ENCODE measurements at places on chromosomes 3 and 15. TPM values are rescaled to one million over a fixed set of nuclear protein-coding genes. Genes with fewer than 3 reads are reported as not detected.

DNA sequence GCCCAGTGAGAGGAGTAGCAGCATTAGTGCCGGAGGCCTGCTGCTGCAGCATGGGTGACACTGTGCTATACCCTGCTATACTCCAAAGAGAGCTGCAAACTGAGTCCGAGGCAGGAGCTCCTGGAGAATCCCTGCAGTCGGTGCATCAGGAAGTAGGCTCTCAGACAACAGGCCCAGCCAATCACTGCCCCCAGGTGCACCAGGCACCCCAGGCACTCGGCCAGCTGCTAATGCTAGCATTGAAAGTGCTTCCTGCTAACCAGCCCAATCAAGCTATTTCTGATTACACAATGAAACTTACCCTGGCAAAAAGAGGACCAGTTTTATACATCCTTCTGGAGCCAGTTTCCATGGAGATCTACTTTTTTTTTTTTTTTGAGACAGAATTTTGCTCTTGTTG is 45.6 kb upstream of the IREB2 start:
- H3K27ac ChIP-seq, result no peak overlapping the region
- H3K36me3 ChIP-seq, result no peaks in the 10 kb centered on the region
- H3K4me3 ChIP-seq, result no peak overlapping the region

GRCh38 chr3:7447197-7447769 is 586.4 kb downstream of the GRM7 start:
- DNase-seq, result no peak
- no peaks in the 10 kb centered on the region for H3K4me1 ChIP-seq
- no peaks in the 10 kb centered on the region for H3K27me3 ChIP-seq
- H3K4me3 ChIP-seq, result no peak overlapping the region

DNA sequence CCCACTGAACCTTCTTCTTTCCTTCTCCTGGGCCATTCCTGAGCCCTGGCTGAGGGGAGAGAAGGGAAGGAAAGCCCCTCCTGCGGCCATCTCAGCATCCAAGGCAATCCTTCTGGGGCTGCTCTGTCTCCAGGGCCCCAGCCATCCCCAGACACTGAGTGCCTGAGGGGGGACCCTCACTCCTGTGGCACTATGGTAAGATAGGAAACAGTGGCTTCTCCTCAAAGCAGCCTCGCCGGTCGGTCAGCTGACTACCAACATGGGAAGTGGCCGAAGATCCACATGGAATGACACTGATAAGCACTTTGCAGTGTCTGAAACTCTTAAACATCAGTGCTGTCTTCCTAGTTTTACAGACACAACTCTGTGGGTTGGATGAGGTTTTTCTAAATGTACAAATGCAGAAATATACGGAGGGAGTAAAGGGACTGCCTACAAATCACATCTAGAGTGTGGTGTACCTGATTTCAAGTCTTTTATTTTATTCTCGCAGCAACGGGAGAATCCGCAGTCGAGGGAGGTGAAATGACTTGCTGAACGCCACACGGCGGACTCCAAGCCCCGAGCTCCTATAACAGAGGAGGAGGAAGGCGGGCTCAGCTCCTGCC is 973 bp upstream of the ITPKA start:
- no peaks in the 10 kb centered on the region for H3K27me3 ChIP-seq
- H3K4me3 ChIP-seq, result peak overlapping the region; percentile 84
- DNase-seq, result no peak
- no peaks in the 10 kb centered on the region for H3K4me1 ChIP-seq

The NANOGP8 gene
- polyA plus RNA-seq, result not detected

The ARHGAP31 gene
- polyA plus RNA-seq, result 2.4 TPM

The TMIE gene
- 0.75 TPM for polyA plus RNA-seq
